Hypothalamus (tissue), 51 donors: ENCODE measurements at places on chromosomes 4 and X.
A peak's percentile ranks its signal among the peaks of the same experiment; 100 is the strongest.

- no peak for DNase-seq
Measured at GRCh38 chr4:155734065-155734464, 24.8 kb upstream of the GUCY1B1 start.

- no peak for DNase-seq
Measured at GRCh38 chrX:148540671-148541583, 40.5 kb downstream of the AFF2 start.

DNA sequence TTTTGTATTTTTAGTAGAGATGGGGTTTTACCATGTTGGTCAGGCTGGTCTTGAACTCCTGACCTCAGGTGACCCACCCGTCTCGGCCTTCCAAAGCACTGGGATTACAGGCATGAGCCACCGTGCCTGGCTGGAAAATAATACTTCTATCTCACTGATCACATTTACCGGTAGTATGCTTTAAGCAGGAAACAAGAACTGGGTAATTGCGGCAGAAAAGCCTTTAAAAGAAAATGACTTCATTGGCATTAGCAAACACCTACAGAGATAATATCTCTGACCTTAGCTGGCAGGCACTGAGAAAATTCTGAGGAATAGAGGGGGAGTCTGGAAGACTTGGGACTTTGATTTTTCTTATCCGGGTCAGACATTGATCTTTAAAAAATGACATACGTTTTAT is 78.5 kb downstream of the SHROOM3 start:
- DNase-seq = no peak

DNA sequence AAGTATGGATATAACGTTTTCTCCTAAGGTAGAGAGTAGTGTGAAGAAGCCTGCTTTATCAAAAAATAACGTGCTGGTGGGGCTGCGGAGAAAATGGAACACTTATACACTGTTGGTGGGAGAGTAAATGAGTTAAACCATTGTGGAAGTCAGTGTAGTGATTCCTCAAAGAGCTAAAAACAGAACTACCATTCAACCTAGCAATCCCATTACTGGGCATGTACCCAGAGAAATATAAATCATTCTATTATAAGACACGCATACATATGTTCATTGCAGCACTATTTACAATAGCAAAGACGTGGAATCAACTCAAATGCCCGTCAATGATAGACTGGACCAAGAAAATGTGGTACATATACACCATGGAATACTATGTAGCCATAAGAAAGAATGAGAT is 196.4 kb downstream of the DMD start:
- no peak for DNase-seq

DNA sequence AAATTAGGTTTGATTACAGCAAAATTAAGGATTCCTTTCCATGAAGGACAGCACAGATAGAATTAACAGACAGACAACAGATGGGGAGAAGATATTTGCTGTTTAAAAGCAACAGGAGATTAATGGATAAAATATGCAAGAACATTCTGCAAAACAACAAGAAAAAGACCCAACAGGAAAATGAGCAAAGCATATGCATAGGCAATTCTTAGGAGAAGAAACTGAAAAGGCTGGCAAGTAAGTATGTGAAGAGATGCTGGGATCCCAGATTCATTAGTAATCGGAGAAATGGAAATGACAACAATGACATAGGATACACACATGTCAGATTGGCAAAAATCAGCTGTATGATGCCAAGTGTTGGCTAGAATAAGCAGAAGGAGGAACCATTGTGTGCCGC is 27.5 kb upstream of the HMGB3 start:
- no peak for DNase-seq

DNA sequence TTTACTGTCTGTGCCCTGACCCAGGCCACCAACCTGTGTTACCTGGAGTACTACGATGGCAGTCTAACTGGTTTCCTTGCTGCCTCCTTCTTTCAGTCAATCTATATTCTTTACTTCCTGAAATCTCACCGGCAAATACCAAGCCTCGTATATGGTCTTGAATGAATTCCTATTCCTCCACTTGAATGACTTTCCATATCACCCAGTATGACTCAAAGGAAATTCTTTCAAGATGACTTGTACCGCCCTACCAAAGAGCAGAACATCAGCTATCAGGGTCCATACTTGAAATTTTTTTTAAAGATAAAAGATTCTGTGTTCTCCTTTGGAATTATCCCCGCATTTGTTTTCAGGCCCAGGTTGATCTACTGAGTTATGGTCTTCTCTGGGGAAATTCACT is 378.0 kb downstream of the AFF2 start:
- no peak for DNase-seq

DNA sequence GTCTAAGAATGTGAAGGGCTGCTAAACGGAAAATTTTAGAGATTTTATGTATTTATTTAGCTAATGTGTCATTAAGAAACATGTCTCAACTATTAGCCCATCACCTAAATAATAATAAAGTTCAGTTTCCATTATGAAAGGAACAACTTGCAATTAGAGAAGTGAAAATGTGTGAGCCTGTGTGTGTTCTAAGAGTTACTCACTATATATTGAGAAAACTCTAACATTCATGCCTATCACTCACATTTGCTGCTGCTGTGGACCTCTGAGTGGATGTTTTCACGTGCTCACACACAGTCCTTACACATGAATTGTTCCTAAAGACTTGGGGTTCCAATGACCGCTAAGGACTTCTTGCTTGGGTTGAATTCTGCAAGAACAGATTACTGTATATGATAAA is 364.0 kb downstream of the TMA16 start:
- DNase-seq = no peak

- no peak for DNase-seq
Measured at GRCh38 chrX:48616576-48616975, 19.3 kb downstream of the WDR13 start.

DNA sequence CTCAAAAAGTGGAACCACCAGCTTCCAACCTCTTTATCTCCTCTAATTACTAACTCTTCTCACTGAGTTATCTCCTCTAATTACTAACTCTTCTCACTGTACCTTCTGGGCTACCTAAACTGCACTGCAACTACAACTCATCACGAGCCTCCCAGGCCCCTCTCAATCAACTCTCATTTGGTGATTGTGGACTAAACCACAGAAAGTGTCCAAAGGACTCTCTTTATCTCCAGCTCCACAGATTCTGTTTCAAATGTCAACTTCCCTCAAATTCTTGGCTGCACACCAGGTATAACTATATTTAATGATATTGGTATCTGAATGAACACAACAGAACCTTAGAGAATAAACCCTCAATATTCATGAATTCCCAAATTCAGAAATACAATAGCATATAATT is 182.9 kb downstream of the MAML3 start:
- DNase-seq = no peak

- no peak for DNase-seq
Measured at GRCh38 chr4:186554539-186554913, 841 bp downstream of the MTNR1A start.

DNA sequence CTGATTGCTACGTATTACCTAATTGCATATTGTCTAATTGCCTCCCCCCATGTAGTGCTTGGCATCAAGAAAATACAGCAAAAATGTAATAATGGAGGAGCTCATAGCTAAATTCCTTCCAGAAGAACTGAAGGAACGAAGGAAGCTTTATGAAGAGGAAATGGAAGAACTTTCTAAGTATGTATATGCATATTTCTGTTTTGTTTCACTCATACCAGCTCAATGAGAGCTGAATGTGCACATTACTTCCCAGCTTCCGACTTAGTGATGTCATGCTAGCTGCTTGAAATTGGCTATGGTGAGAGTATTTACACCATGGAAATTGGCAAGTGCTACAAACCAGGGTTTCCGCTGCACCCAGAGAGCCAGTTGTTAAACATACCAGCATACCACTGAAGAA is 34.7 kb downstream of the LONRF3 start:
- DNase-seq = no peak

DNA sequence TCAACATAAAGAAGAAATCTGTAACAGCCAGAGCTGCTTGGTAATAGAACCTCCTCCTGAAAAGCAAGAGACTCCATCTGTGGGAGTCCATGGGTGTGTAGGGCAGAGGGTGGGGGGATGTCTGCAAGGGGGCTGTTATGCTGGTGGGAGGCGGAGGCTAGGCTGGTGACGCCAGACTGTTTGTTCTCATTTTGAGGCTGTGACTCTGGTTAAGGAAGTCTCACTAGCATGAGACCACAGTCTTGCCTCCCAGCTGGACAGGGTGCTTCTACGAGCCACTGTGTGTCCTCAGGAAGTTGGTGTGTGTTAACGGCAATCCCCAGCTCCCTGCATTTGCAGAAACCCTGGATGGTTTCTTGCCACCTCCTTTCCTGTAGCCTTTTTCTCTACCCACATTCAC is 79.8 kb downstream of the NSUN7 start:
- DNase-seq = no peak

GRCh38 chrX:120274958-120275357 is 24.3 kb downstream of the ZBTB33 start:
- no peak for DNase-seq

GRCh38 chrX:40097504-40098263 is at the start of gene BCOR:
TSS of gene BCOR (minus strand) at chrX:40097958. CDS start at chrX:40077929, 20,029 bp downstream.
- peak; percentile 54 for DNase-seq

DNA sequence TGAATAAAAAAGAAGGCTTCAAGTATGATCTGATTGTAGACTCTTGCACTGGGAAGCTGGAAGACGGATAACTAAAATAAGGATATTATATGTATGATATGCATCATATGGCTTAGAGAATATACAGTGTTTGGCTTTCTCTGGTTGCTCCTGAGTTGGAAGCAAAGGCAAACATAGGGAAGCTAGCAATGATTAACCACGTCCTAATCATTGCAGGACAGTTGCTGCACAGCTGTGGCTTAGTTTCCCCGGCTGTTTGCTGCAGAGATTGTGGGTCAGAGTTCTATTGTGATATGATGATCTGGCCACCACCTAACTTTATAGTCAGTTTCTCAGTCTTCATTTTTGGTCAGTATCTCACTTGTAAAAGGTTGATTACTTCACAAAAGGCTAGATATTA is 36.3 kb upstream of the PARM1 start:
- DNase-seq = no peak

- no peak for DNase-seq
Measured at GRCh38 chr4:190014771-190015537, 12.1 kb downstream of the FRG2 start.

DNA sequence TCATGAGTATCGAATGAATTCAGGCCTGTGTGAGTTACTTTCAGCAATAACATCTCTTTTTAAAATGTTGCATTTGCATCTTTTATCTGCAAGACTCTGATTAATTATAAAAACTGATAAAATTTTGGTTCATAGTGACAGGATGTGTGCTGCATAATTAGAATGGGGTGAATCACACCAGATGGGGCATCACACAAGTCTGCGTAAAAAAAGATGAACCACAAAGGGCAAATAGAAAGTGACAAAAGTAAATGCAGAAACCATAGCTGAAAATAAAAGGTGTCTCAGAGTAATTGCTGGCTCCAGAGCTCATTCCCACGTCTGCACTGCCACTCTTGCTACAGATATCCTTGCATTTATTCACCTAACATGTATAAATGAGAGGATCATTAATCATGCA is 131.1 kb downstream of the HS3ST1 start:
- no peak for DNase-seq
